ENCODE measurements at places on chromosomes 1 and 21.

DNA sequence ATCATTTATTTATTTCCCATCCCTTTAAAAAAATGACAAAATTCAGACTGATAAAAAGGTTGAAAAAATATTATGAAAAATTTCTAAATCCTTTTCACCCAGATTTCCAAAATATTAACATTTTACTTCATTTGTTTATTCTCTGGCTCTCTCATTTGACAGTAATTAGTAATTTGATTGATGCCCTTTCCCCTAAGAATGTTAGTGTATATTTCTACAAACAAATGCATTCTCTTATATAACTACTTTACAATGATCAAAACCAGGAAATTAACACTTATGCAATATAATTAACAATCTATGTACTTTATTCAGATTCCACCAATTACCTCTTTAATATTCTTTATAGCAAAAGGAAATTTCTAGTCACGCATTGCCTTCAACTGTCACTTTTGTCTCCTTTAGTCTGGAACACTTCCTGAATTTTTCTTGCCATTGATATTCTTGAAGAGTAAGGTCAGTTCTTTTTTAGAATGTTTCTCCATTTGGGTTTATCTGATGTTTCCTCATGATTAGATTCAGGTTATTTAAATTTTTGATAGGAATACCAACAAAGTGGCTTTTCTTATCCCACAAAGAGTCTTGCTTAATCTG lies 3.9 kb downstream of the CD53 start:
- no peak for DNase-seq

- DNase-seq: no peak
Measured at GRCh38 chr1:31529999-31530684, 46.2 kb upstream of the TINAGL1 start.

GRCh38 chr1:98478121-98478520 lies 183.4 kb upstream of the SNX7 start:
- no peak for DNase-seq

DNA sequence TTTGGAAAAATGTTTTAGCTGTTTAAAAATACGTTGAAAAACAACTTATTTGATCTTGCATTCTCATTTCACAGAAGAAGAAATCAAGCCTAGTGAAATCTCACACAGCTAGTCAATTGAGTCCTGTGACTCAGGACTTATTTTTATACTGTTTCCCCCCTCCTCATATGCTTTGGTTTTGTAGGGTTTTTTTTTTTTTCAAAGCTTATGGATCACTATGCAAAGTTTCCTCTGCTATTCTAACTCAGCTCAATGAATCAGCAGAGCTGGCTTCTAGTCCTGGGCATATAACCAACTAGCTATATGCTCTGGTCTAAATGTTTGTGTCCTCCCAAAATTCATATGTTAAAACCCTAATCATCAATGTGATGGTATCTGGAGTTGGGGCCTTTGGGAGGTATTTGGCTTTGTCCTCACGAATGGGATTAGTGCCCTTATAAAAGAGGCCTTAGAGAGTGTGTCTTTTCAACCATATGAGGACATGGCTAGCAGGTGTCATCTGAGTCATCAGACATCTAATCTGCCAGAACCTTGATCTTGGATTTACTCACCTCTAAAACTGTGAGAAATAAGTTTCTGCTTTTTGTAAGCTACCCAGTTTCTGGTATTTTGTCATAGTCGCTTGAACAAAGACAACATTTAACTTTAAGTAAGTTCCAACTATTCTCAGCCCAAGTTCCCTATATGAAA lies 317.2 kb upstream of the C1orf87 start:
- no peak for DNase-seq

DNA sequence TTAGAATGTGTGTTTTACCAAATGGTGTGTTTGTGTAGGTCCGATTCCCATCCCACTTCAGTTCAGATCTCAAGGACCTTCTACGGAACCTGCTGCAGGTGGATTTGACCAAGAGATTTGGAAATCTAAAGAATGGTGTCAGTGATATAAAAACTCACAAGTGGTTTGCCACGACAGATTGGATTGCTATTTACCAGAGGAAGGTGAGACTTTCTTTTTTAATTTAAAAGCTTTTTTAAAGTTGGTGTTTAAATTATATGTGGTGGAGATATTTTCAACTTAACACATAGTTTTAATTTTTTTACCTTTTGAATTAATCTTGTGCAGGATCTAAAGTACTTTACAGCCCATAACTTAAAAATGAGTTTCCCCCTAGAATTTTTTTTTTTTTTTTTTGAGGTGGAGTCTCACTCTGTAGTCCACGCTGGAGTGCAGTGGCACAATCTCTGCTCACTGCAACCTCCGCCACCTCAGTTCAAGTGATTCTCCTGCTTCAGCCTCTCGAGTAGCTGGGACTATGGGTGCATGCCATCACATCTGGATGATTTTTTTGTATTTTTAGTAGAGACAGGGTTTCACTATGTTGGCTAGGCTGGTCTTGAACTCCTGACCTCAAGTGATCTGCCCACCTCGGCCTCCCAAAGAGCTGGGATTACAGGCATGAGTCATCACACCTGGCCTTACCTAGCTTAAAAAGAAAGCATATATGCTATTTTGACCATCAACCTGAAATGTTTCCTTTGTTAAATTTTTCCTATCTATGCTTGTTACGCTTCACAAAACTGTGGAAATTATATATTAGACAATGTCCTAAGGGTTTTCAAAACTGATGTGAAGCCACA lies 70.3 kb downstream of the PRKACB start:
- DNase-seq: no peak

All from BE2C (cell line).